Spinal cord (tissue), 10 donors: ENCODE measurements at places on chromosomes 7 and 10.

DNA sequence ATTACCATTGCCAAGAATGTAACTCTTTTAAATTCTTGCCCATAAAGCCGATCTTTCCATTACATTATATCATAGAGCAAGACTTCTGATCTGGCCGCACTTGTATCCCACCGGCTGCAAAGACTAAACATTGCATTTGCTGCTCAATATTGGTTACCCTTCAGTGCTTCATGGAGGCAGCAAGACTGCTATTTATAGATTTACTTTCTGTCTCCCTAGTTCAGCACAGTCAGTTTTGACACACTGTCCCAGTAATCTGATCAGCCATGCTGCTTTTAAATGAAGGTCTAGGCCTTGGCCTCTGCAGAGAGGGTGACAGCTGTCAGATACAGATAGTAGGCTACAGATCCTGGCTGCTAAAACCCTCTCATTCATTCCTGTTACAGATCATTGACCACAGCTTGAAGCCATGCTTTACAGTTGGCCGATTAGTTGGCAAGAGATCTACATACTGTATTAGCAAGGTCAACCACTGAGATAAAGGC is 562.6 kb upstream of the GALNT17 start:
- DNase-seq: no peak

DNA sequence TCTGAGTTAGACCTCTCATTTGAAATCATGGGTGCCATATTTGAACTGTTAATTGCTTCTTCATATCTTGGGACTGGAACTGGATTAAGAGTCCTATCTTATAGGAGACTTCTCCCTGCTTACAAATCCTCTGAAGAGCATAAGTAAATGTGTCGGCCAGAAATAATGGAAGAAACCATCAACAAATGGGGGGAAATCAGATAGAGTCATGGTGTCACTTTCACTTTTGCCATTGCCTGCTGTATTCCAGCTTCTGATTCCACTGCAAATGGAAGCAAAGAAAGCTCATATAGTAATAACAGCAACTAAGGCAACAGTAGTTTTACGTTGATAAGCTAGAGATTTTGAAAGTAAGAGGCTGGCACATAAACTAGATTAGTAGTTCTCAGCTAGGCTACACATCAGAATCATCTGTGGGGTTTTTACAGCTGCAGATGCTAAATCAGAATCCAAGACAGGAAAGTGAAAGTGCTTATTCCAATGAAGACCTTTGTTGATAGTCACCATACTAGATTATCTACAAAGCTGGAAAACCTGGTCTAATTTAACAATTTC is 12.3 kb upstream of the CRPPA start:
- no peak for DNase-seq

DNA sequence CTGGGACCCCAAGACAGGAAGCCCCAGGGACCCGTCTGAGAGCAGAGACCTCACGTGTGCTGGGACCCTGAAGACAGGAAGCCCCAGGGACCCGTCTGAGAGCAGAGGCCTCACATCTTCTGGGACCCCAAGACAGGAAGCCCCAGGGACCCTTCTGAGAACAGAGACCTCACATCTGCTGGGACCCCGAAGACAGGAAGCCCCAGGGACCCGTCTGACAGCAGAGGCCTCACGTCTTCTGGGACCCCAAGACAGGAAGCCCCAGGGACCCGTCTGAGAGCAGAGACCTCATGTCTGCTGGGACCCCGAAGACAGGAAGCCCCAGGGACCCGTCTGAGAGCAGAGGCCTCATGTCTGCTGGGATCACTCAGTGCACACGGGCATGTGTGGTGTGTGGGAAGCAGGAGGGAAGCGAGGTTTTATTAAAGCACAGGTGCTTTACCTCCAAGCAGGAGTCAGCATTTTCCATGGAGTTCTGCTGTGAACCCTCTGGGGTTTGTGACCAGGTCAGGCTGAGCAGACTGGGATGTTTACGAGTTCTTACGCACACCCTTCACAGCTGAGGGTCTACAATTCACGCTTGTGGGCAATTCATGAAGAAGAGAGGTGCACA is 590.6 kb downstream of the DNAJB6 start:
- no peak for DNase-seq

DNA sequence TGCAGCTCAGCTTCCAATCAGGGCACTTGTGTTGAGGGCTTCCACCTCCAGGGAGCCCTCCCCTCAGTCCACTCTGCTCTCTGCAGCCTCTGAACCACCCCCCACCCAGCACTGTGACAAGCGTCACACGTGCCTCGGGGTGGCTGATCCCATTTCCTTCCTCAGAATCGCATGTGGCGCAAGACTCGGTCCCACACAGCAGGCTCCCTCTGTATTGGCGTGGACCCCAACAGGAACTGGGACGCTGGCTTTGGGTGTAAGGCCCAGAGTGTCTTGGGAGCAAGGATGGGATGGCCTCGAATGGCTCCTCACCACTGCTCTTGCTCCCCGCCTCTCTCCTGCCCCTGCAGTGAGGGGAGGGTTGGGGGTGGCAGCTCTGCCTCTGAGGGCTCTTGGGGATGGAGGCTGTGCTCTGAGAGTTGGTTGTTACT is 4.1 kb downstream of the CPA1 start:
- DNase-seq: no peak

DNA sequence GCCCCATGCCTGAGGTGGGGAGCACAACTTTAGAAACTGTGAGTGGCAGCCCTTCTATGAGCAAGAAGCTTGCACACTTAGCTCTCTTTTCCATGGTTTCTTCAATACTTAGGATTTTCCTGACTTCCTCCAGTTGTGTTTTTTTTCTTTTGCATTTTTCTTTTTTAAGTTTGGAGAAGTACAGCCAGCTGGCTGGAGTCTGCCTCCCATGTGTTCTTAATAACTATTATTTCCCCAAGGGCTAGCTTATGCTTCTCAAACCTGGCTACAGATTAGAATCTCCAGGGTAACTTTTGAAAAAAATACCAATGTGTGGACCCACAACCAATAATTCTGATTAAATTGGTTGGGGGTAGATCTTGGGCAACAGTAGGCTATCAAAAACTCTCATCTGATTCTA is 37.4 kb upstream of the MEOX2 start:
- no peak for DNase-seq

GRCh38 chr10:61279400-61279799 is 173.8 kb downstream of the TMEM26 start:
- no peak for DNase-seq

DNA sequence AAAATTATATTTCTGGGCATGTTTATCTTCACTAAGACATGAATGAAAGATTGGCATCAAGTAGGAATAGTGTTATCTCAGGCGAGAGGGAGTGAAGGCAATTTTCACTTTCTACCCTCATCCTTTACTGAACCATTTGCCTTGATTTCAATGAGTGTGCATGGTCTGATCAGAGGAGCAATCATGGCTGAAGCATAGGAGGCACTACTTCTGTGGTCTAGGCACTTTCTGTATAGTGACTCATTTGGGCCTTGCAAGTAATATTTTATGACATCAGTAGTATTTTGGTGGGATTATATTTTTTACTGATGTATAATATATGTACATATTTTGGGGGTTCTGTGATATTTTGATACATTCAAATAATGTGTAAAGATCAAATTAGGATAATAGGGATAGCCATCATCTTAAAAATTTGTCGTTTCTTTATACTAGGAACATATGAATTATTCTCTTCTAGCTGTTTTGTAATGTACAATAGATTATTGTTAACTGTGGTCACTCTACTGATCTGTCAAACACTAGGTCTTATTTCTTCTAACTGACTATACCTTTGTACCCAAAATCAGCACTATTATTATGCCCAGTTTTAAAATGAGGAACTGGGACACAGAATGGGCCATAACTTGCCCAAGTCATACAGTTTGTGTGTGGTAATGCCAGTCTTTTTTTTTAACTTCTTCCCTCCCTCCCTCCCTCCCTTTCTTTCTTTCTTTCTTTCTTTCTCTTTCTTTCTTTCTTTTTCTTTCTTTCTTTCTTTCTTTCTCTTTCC is 101.9 kb downstream of the RAB11FIP2 start:
- no peak for DNase-seq
